ENCODE measurements at places on chromosomes 2 and 18. TPM values are rescaled to one million over a fixed set of nuclear protein-coding genes. Genes with fewer than 3 reads are reported as not detected.

Gene C1QL2
- not detected for total RNA-seq

Gene GNLY
- not detected for total RNA-seq

Gene SRD5A2
- total RNA-seq: not detected

Gene MGAT4A
- 0.17 TPM for total RNA-seq

Gene M1AP
- not detected for total RNA-seq

GRCh38 chr2:106065268-106065982 lies 128.7 kb downstream of the UXS1 start:
- no peak for DNase-seq

DNA sequence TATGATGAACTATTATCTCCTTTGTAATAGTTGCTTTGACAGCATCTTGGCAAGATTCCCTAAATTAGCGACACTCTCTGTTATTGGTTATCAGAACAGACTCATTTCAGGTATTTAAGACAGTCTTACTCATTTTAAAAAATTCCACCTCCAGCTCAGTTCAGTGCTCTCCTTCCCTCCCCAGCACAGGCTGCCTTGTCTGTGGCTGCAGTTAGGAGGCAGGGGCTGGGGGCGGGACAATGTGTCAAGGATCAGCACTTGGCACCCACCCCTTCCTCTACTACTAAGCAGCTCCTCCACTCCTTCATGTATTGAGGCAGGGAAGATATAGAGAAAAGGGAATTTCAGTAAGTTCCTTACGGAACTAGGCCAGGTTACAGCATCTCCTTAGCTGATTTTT lies 85.0 kb downstream of the VSNL1 start:
- DNase-seq: no peak

DNA sequence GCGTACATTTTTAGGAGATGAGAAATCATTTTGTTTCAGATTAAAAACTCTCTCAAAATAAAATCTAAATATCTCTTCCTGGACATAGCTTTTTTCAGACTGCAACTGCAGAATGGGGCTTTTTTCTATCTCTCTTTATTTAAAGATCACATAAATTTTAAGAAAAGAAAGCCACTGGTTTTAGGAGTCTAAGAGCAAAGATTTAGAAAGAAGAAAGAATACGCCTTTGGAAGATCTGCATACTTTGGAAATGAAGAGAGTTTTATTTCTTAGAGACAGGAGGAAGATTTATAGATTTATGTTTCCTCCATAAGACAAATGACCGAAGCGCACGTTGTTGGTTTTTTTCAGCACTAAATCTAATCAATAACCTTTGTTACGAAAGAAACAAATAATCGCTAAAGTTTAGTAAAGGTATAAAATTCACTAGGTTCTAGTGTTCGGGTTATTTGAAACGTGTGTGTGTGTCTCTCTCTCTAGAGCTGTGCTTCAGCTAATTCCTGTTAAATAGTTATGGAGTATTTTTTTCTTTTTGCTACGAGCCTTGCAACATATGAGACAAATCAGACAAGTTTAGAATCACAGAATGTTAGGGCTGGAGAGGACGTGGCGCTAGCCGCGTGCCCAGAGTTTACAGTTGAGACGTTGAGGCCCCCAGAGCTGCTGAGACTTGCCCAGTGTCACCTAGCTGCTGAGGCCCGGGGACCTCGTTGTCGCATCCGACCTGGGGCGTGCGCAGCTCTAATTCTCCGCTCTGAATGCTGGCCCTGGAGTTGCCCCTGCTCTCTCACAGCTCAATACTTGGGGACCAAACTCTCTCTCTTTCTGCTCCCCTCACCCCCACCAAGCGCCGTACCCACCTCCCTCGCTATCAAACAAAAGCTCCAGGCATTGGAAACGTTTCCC lies 69.9 kb downstream of the CTAGE1 start:
- no peak for DNase-seq

GRCh38 chr2:141035846-141036420 lies 1094.9 kb downstream of the LRP1B start:
- DNase-seq: no peak

DNA sequence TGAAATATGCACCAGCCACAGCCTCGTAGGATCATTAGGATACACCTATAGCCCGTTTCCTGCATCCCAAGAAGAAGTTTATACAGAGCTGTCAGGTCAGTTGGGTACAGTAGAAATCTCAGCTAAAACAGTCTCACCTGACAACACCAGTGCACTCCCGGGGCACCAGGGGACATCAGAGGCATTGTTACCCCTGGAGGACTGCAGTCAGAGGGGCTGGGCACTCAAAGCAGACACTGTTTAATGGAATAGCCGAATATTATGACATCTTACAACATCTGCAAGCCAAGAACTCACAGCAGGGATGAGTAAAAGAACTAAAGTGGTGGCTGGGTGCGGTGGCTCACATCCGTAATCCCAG lies 93.0 kb upstream of the ID2 start:
- DNase-seq: no peak

GRCh38 chr18:78807668-78808067 lies 171.9 kb upstream of the SALL3 start:
- no peak for DNase-seq

DNA sequence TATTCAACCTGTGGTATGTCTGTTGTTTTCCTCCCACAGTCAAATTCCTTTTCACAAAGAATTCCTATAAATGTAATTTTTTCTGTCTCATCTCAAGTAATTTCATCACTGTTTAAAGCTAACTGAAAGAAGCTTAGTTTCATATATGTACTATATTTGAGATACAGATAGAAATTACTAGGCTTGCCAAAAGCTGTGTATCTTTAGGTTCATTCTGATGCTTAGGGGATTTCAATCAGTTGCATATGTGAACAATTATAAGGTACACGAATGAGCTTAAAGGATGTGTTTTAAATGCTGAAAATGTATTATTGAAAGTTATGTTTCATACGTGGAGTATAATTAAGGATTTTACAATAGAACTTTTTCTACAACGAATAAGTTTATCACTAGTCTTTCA lies 59.2 kb upstream of the DSG1 start:
- DNase-seq: no peak

DNA sequence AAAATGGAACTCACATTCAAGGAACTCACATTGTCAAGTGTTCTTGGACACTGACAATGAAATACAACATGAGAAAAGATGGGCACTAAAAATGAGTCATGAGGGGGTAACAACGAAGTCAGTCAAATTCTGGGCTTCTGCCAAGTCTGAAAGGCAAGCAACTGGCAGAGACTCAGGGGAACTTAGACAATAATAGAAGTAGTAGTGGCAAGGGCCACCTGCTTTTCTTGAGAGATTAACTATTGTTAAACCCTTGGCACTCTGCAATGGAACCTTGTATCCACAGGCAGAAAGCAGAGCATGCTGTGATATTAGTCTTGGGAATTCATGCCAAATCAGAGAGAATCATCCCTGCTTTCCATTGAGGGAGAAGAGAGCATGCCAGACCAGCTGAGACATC lies 382.6 kb upstream of the CDH2 start:
- DNase-seq: peak; percentile 73

- no peak for DNase-seq
Measured at GRCh38 chr2:68417926-68418325, 49.2 kb downstream of the FBXO48 start.

- DNase-seq: no peak
Measured at GRCh38 chr18:8947566-8947965, 154.9 kb upstream of the NDUFV2 start.

Data from LHCN-M2 (cell line).